ENCODE measurements at places on chromosomes 16 and 17. TPM values are rescaled to one million over a fixed set of nuclear protein-coding genes. Genes with fewer than 3 reads are reported as not detected.

- DNase-seq = no peak
Measured at GRCh38 chr16:61421111-61421510, 615.1 kb downstream of the CDH8 start.

IRF8 gene
- total RNA-seq = 1.7 TPM

GRCh38 chr16:69083306-69083941, 22.0 kb upstream of the HAS3 start:
- DNase-seq = no peak

DNA sequence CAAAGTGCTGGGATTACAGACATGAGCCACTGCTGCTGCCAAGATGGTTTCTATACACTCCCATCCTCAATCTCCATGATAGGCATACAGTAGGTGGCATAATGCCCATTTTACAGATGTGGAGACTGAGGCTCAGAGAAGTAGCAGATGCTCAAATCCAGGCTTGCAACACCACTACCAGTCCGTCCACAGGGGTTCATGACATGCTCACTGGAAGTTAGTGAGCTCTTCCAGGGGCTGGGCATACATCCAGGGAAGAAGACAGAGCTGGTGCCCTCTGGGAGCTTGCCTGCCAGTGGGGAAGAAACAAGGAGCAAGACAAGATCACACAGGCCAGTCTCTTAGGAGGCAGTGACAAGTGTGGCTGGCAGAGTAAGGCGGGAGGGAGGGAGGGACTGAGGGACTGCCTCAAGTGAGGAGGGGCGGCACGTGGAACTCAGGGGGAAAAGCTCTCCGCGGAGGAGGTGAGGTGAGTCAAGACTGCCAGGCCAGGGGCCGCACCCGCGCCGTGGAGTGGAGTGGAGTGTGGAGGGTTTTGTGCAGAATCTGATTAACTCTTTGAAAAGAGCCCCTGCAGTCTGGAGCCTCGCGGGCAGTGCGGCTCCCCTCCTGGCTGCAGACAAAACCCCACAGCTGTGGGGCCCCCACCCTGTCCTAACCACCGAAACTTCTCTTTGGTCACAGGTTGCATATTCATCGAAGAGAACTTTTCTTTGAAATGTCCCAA, 27.9 kb downstream of the SREBF1 start:
- DNase-seq = no peak

KRTAP9-2 gene
- total RNA-seq = not detected

DNA sequence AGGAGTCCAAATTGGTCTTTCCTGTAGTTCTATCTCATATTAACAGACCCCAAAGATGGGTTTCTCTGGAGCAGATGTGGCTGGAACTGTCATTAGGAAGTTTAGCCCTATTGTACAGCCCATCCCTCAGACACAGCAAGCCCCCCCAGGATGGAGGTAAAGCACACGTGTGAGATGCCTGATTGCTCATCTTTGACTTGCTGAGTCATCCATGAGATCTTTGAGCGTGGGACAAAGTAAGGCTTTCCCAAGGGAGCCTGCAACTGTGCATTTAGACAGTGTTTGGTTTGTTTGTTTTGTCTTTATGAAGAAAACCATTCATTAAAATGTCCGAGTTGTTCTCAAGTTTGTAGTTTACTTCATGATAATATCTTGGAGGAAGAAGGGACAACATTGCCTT, 145.3 kb upstream of the CDH13 start:
- DNase-seq = peak; percentile 6

GRCh38 chr17:15998031-15998562, 1.4 kb downstream of the ZSWIM7 start:
- DNase-seq = no peak

DNA sequence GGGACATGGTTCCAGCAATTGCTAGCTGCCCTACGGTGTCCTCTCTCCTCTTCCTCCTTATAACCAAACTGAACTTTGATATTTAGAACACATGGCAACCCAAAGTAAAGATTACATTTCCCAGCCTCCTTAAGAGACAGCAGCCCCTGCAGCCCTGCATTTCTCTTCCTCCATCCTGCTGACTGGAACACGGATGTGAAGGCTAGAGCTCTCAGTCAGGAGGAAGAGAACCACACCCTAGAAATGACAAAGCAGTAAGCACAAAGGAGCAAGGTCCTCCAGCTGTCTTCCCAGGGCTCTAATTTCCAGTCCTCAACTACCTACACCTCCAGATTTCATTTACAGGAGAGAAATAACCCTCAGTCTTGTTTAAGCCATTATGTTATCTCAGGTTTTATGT, 10.9 kb downstream of the DYNC1LI2 start:
- DNase-seq = no peak

DNA sequence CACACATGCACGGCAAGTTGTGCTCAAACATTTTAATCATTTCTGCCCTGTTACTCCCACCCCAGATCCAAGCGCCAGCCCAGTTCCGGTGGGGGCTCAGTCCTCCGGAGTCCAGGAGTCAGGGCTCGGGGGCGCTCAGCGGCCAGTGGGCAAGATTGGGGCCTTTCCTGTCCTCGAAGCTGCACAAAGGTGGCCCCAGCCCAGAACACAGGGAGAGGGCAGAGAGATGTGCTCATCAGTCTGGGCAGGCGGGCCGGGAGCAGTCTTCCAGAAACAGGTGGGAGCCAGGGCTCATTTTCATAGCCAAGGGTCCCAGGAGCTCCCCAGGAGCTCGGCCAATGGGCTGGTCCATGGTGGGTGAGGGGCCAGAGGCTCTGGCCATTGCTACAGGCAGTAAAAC, 4.1 kb downstream of the PRSS8 start:
- DNase-seq = no peak

DNA sequence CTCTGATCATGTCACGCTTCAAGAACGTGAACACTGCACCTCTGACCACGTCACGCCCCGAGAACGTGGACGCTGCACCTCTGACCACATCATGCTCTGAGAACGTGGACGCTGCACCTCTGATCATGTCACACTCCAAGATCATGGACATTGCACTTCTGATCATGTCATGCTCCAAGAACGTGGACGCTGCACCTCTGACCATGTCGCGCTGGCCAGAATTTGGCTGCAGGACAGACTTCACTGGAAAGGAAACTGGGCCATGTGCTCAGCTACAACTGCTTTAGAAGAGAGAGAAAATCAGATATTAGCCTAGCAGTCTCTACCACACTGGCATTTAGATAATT, 182.7 kb downstream of the RPTOR start:
- DNase-seq = no peak

- DNase-seq = no peak
Measured at GRCh38 chr16:9079430-9079812, 12.0 kb upstream of the HAPSTR1 start.

DNA sequence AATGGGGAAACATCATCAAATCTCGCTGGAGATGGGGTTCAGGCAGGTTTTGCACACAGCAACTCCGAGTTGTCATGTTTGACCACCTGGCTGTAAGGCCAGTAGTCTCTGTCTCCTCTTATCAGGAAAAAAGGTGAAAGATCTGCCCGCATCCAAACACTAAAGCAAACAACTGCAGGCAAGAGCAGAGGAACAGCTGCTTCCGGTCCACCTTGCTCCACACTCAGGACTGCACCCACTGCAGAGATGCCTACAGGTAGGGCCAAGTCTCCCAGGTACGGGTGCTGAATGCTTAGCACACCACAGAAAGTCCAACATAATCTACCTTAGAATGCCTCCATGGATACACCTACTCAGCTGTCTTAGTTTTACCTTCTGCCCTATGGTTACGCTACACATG, 7.3 kb downstream of the TEX2 start:
- no peak for DNase-seq

NUDT7 gene
- 7.1 TPM for total RNA-seq

DNA sequence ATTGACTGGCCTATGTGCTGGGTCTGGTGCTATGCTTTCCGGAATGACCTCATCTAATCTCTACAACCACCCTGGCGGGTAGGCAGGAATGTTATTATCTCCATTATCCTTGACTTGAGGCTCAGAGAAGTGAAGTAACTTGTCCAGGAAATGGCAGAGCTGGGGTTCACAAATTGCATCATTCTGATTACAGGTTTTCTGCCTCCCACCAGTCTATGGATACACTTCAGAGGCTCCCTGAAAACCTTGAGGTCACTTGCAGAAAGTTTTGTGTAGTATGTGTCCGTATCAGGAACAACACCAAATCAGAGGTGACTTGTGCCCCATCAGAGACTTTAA, 19.1 kb downstream of the NOD2 start:
- no peak for DNase-seq

BRIP1 gene
- 11.3 TPM for total RNA-seq

DNA sequence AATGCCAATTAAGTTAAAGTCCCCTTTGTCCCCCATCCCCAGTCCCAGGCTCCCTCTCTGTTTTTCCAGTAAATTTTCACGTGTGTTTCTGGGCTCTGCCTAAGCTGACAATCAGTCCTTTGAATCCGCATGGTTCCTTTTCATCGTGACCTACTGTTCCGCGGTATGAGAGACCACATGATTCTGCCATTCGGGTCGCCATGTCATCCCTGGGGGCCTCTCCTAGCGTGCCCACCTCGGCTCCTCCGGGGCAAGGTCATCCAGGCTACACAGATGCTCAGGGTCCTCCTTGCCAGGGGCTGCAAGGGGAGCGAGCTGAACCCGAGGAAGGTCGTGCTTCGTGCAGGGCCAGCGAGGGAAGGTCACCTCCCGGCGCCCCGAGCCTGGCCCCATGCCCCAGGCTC, 157.6 kb downstream of the RAB11FIP4 start:
- DNase-seq = peak; percentile 35

TPSG1 gene
- total RNA-seq = 1.1 TPM

GRCh38 chr17:13346081-13346533, 255.6 kb downstream of the HS3ST3A1 start:
- peak; percentile 96 for DNase-seq

DNA sequence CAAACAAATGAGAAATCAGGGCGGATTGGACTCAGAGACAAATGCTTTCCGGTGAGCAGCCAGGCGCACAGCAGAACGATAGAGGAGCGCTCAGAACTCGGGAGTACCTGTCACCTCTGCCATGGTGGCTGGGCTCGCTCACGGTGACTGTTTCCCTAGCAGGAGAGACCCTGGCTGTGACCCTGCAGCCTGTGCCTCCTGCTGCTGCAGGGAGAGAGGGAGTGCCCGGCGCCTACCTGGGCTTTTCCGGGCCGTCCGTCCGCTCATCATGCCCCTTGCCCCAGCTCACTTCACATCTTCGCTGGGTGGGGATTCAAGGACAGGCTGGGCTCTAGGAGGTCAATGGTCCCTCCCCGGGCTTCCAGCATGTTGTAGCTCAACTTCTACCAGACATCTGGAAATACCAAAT, 14.1 kb upstream of the DNAH17 start:
- DNase-seq = no peak

ARHGDIG gene
- not detected for total RNA-seq

CCL14 gene
- not detected for total RNA-seq

DNA sequence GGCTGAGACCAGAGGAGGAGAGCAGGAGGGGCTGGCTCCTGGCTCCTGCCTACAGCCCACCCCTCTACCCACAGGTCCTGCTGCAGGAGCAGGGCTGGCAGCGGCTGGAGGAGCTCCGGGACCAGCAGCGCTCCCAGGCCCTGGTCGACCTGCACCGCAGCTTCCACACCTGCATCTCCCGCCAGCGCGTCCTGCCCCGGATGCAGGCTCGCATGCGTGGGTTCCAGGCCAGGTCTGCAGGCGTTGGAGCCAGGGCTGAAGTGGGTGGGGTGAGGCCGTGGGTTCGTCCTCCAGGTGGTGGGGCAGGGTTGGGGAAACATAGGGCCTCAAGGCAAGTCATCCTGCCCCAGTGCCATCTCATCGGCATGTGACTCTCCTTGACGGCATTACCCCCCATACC, 18.2 kb downstream of the MYO15B start:
- no peak for DNase-seq

- DNase-seq = no peak
Measured at GRCh38 chr16:19299565-19299964, 14.0 kb downstream of the CLEC19A start.

PRSS53 gene
- total RNA-seq = 0.31 TPM

TMED6 gene
- not detected for total RNA-seq

All from H4 (cell line).